ENCODE measurements at places on chromosomes 7 and 10.

- DNase-seq: no peak
These were observed 616.4 kb upstream of the GHITM start for GRCh38 chr10:83522881-83523386.

DNA sequence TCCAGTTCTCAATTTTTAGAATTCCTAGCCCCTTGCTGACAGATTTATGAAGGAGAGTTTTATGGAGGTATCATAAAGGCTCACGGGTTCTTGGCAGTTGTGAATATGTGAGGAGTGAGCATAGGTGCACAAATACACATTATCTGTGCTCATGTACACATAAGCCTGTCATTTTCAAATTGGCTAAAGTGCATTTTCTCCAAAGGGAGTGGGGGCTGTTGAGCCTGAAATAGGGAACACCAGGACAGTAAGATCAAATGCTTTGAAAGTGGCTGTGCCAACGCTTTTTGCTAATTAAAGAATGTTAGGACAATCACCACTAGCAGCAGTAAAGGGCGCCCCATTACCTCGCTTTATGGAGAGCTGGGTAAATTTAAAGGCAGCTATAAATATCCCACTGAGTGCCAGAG is 8.3 kb upstream of the LRRC4 start:
- no peak for DNase-seq

- no peak for DNase-seq
These were observed 36.6 kb upstream of the SRGN start for GRCh38 chr10:69051303-69051702.

- no peak for DNase-seq
These were observed 121.0 kb upstream of the THSD7A start for GRCh38 chr7:11952972-11953371.

- DNase-seq: no peak
These were observed 7.2 kb upstream of the LAMTOR4 start for GRCh38 chr7:100141555-100141949.

GRCh38 chr10:16854623-16855022 is 37.4 kb upstream of the RSU1 start:
- DNase-seq: no peak

GRCh38 chr10:26022831-26023230 is 88.8 kb downstream of the MYO3A start:
- no peak for DNase-seq

- no peak for DNase-seq
These were observed 39.2 kb upstream of the GSAP start for GRCh38 chr7:77455321-77455720.

- DNase-seq: no peak
These were observed 119.6 kb downstream of the TES start for GRCh38 chr7:116329686-116330503.

GRCh38 chr10:29140151-29140550 is 148.7 kb upstream of the LYZL1 start:
- DNase-seq: no peak

DNA sequence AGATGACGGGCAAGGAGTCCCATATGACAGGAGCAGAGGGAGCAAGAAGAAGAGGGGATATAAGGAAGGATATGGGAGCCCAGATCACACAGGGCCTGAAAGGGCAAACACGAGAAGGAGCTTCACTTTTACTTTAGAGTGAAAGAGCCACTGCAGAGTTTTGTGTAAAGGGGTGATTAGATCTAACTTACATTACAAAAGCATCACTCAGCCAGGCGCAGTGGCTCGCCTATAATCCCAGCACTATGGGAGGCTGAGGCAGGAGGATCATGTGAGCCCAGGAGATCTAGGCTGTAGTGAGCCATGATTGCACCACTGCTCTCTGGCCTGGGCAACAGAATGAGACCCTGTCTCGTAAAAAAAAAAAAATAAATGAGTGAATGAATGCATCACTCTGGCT is 91.1 kb downstream of the MPP7 start:
- no peak for DNase-seq

DNA sequence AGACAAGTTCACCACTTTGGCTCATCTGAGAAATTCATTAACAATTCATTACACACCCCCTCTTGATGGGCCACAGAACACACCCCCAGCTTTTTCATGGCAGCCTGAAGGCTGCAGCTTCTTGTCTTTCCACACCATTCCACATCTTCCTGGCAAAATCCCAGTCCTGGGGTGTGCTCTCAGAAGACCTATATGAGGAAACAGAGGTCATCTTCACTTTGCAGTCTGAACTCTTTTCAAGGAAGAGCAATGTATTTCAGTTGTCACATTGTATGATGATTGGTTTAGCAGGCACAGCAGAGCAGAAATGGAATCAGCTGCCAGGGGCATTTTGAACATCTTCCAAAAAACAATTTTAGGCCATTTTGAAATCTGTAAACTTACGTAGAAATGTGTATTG is 7.8 kb upstream of the LRRC27 start:
- DNase-seq: no peak

- no peak for DNase-seq
These were observed 393.2 kb upstream of the FOXK1 start for GRCh38 chr7:4288791-4289394.

DNA sequence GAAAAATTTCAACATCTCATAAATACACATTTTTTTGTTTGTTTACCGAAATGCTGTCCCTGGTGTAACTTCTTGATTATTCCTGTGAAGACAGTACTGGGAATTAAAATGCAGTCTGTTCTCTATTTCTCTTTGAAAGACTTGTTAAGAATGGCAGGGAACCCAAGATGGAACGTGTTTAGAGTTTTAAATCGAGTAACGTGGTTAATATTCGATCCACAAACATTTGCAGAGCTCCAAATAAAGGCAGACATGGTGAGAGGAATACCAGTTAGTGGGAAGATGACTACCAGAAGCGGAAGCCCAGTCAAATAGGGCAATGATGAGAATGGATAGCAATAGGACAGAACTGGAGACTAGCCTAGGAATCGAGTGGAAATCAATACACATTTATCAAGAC is 6.7 kb downstream of the PON3 start:
- DNase-seq: no peak

- no peak for DNase-seq
These were observed 377.7 kb downstream of the GLRX3 start for GRCh38 chr10:130513686-130514476.

GRCh38 chr7:28018856-28019465 is 161.6 kb downstream of the JAZF1 start:
- no peak for DNase-seq

DNA sequence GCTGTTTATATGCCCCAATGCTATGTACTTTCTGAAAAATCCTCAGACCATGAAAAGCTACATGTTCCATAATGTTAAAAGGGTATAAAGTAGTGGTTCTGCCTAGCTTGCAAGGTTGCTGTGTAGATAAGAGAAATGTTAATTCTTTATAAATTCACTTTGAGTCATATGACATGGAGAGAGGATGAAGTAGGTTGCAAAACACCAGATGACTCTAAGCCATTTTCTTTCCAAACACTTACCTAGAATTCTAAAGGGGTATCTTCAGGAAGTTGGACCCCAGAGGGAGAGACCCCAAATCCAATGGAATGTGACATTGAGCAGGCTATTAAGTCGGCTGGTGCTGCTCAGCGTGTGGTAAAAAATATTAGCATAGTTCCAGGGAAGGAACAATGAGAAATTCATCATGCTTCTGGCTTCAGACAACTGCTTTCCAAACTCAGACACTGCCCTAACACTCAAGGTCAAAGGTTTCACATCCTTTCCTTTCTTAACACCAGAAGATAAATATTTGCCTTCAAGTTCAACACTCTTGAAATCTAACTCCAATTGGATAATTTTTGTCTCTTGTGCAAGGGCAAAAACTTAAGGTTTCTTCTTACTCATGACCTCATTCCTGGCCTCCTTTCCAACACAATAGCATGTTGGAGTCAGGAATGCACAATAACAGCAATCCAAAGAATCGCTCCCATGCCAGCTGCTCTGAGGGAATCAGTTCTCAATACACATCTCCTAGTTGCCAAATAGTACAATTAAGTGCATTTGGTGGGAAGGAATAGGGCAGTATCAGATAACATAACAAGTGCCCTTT is 100.7 kb upstream of the AFAP1L2 start:
- DNase-seq: no peak

GRCh38 chr10:103820101-103821062 is 35.0 kb downstream of the SH3PXD2A start:
- DNase-seq: peak; percentile 53

GRCh38 chr7:110774071-110774470 is 316.9 kb upstream of the LRRN3 start:
- no peak for DNase-seq

DNA sequence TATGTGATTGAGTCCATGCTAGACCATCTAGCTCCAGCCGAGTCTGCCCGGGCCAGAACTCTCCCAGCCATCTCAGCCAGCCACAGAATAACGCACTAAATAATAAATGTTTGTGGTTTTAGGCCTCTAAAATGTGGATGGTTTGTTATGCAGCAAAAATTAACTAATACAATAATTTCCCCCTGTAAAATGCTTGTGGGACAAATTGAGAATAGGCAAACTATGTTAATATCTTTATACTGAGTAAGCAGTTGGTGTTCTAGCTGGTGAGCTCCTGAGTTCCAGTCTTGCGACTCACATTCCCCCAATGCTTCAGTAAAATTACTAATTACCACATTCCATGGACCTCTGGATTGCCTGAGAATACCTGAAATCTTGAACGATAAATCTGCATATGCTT is 316.8 kb upstream of the NFE2L3 start:
- DNase-seq: no peak

- no peak for DNase-seq
These were observed 77.3 kb upstream of the MKLN1 start for GRCh38 chr7:131250331-131250730.

- DNase-seq: no peak
These were observed 19.1 kb downstream of the ABLIM1 start for GRCh38 chr10:114638821-114639625.

- DNase-seq: no peak
These were observed 6.0 kb downstream of the TFPI2 start for GRCh38 chr7:93884541-93884940.

DNA sequence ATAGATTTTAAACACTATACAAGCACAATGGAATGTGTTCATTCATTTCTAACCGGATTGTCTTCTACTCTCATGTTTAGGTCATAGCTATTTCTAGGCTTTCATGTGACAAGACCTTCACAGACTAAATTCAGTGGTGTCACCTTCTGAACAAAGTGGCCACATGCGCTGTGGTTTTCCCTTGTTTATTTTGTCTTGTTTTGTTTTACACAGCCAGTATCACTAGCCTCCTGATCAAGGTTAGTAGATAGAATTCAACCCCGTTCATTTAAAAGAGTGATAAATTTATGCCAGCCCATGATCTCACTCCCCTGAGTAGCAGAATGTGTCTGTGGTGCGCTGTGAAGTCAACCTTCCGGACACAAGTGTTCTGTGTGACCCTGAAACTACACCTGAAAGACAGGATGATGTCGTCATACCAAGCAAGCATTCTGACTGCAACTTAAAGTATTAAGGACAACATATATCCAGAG is 209.1 kb downstream of the CREB5 start:
- no peak for DNase-seq

- no peak for DNase-seq
These were observed 17.4 kb downstream of the TES start for GRCh38 chr7:116227678-116228239.

DNA sequence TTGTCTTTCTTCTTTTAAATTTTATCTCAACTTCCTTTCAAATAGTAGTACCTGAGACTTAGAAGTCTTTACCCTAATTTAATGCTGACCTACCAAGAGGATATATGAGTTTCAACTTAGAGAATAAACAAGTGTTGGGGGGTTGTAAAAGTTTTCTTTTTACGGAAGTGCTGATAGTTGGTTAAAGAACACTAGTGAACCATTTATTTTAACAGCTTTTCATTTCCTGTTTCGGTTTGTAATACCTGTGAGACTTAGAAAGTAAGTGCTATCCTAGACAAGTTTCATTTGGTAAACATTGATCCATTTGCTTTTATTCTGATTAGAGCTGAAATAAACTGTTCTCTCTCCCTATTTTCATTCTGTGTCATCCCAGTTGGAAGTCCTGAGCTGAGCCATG is 683.1 kb upstream of the SORCS1 start:
- DNase-seq: no peak

GRCh38 chr10:131494451-131494850 is 182.9 kb upstream of the TCERG1L start:
- DNase-seq: no peak

- DNase-seq: peak; percentile 31
These were observed 35.3 kb upstream of the IFRD1 start for GRCh38 chr7:112414855-112415490.

- no peak for DNase-seq
These were observed 67.7 kb downstream of the DGKB start for GRCh38 chr7:14834883-14835282.

GRCh38 chr10:104340641-104341040 is 2.4 kb upstream of the ITPRIP start:
- DNase-seq: no peak

- DNase-seq: no peak
These were observed 1212.4 kb upstream of the PHF14 start for GRCh38 chr7:9761224-9761623.

GRCh38 chr10:86199041-86199440 is 167.6 kb downstream of the GRID1 start:
- no peak for DNase-seq

DNA sequence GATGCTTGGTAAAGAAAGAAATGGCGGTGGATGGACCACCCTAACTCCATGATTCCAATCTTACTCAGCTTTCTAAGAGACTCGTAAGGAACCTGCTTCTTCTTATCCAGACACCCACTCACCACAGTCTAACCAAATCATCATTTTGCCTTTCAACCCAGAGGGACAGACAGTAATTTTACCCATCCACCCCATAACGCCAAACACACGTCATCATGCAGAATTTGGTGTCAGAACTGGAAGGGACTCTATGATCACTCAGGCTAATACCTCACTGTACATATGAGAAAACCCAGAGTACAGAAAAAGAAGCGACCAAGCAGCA is 388 bp downstream of the ECD start:
- no peak for DNase-seq

- DNase-seq: no peak
These were observed 210.0 kb upstream of the PPP2R2D start for GRCh38 chr10:131690805-131691239.

GRCh38 chr7:5672468-5672867 is 109.0 kb downstream of the RNF216 start:
- DNase-seq: no peak

DNA sequence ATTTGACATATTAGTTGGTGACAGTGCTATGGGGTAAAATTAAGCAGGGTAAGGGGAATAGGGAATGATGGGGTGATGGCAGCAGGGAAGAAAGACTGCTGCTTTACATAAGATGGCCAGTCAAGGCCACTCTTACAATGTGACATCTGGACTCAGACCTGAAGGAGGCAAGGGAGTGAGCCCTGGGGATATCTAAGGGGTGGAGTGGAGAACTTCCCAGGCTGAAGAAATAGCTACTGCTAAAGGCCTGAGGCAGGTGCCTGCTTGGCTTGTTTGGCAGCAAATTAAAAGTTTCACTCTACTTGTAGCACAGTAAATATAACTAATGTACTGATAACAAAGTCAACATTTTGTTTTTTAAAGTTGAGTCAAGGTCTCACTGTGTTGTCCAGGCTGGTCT is 93.5 kb downstream of the IDE start:
- DNase-seq: no peak

All from NCI-H345 (cell line).